ENCODE measurements at places on chromosomes 3 and 15.

DNA sequence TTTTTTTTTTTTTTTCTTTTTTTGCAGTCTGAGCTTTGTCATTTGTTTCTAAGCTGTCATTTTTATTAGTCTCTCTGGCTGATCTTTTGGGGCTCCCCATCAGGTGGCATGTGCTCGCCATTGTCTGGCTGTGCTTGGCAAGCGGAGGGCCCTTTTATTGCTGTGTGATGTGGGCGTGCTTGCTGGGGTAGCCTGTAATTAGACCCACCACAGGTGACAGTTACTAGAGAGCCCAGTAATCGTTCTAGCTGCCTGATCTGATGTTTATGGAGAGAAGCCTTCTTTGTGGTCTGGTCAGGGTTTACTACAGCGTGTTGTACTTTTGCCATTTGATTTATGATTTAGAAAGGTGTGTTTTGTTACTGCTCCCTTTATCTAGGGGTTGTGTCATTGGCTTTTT lies 179.9 kb downstream of the MCTP2 start:
- DNase-seq: no peak

DNA sequence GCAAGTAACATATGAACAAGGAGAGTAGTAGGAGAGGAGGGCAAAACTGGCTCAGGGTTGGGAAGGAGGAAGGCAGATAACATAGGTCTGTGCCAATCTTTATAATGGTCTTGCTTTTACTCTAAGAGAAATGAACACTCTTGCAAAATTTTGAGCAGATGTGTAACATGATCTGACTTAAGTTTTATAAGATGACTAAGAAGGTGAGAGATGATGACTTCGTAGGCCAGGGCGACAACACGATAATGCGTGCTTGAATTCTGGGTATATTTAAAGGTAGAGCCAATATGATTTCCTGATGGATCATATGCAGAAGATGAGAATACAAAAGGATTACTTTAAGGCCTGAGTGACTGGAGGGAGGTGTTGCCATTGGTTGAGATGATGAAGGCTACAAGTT lies 265.4 kb upstream of the KCNMB2 start:
- DNase-seq: no peak

GRCh38 chr3:179729086-179729485 lies 76.2 kb downstream of the USP13 start:
- DNase-seq: no peak

DNA sequence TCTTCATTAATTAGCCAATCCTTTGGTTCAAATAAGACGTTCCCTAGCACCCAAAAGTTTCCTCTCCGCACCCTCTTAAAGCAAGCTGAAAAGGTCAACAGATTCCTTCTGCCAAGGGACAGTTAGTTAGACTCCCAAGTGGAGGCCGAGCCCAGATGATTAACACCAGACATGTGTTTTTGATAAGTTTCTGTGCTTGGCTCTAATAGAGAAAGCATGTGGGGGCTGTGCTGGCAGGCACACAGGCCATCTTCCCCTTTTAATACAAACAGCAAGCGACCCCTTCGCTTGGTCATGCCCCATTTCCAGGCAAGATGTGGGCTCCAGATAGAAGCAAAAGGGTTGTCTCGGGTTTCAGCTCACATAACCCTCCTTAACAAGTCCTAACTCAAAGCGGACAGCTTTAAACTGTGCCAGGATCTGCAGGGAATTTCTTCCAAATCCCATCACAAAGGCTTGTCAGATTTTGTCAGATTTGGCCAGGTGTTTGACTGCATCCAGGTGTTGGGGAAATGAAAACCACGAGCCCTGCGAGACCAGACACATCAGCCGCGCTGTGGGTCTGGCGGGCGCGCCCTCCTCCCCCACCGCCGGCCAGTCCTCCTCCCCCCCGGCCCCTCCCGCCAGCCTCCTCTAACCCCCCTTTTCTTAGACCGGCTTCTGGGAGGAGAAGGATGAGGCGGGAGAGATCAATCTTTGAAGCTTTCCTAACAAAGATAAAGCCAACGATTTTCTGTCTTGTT lies 3.3 kb downstream of the HES1 start:
- peak; percentile 74 for DNase-seq

DNA sequence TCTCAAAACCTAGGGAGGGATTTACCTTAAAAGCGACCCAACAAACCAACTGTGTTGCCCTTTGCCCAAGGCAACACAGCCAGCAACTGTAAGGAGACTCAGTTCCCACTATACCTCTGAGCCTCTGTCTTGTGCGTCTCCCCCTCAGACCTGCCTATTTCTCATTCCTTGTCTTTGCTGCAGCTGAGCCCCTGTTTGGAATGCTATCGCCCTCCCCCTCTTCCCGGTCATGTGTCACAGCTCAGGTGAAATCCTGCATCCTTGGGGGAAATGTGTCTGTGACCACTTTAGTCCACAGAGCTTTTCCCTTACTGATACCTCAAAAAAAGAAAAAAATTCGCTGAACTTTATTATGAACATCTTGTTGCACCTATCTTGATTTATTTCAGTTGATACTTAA lies 52.0 kb upstream of the LRIG1 start:
- DNase-seq: no peak

GRCh38 chr3:3170998-3171397 lies 8.5 kb downstream of the CRBN start:
- no peak for DNase-seq

GRCh38 chr15:76123031-76123430 lies 63.2 kb downstream of the TMEM266 start:
- DNase-seq: no peak

GRCh38 chr15:100340721-100341238 lies 995 bp downstream of the ADAMTS17 start:
- peak; percentile 58 for DNase-seq

DNA sequence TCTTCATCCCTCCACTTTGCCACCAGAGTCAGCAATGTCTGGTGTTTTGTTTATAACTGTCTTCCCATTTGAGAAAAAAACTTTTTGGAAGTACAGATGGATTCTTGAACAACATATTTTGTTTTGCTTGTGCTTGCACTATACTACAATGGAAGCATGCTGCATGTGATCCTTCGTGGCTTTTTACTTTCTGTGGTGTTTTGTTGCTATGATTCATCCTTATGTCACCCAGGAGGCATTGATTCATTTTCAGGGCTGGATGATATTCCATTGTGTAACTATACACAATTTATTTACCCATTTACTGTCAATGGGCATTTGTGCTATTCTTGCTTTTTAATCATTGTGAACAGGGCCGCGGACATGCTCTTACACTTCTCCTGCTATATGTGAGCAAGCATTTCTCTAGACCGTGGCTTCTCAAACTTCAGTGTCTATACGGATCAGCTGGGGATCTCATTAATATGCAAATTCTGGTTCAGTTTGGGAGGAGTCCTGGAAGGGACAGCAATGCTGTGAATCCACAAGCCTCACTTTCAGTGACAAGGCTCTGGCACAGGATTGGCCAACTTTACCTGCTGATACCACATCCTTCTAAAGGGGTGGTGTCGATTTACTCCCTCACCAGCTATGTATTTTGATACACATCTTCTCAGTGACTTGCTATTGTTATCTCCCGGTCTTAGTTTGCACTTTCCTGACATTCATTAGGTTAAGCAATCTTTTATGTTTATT lies 65.9 kb downstream of the POLR2M start:
- no peak for DNase-seq

- no peak for DNase-seq
Observed at GRCh38 chr3:37943631-37944314, 46.8 kb upstream of the VILL start.

- DNase-seq: no peak
Observed at GRCh38 chr3:25916321-25916720, 126.4 kb downstream of the OXSM start.

GRCh38 chr15:72110355-72110754 lies 7.6 kb downstream of the MYO9A start:
- no peak for DNase-seq

DNA sequence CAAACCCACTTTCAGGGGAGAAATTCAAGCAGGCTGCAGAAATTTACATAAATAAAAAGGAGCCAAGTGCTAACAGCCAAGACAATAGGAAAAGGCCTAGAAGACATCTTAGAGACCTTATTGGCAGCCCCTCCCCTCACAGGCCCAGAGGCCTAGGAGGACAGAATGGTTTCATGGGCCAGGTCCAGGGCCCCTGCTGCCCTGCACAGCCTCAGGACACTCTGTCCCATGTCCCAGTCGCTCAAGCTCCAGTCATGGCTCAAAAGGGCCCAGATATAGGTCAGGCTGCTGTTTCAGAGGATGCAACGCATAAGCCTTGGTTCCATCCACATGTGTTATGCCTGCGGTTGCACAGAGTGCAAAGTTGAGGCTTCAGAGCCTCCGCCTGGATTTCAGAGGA lies 55.8 kb downstream of the SLC41A3 start:
- peak; percentile 26 for DNase-seq
